ENCODE measurements at places on chromosomes 1 and 21. TPM values are rescaled to one million over a fixed set of nuclear protein-coding genes. Genes with fewer than 3 reads are reported as not detected.

Gene TNFRSF14
- total RNA-seq, result 235 TPM

Gene RNPEP
- 29.8 TPM for total RNA-seq

- no peak for DNase-seq
Measured at GRCh38 chr1:182652933-182653332, 31.5 kb downstream of the RGS8 start.

DNA sequence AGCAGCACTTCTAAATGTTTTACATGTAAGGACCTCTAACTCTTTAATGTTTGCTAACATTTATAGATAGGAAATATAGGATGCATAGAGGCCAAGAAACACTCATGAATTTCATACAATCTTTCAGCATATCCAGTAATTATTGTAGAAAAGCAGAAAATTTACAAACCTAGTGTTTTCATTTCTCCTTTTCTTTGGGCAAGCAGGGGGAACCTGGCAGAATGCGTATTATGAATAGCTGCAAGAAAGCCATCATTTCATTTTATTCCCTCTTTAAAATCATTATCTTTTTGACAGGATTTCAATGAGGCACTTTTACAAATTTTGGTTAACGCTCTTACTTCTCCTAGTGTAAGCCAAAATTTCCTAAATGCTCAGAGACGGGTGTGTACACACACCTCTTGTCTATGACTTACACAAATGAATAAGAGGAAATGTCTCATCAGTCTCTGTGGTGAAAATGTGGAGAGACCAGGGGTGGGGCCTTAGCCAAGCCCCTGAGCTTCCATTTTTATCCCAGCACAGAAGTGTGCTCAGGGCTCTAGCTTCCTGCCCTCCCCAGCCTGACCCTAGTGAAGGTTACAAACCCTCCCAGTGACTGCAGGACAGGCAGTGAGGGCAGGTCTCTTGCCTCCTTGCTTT, 91.6 kb downstream of the LRRC8C start:
- peak; percentile 56 for DNase-seq

DNA sequence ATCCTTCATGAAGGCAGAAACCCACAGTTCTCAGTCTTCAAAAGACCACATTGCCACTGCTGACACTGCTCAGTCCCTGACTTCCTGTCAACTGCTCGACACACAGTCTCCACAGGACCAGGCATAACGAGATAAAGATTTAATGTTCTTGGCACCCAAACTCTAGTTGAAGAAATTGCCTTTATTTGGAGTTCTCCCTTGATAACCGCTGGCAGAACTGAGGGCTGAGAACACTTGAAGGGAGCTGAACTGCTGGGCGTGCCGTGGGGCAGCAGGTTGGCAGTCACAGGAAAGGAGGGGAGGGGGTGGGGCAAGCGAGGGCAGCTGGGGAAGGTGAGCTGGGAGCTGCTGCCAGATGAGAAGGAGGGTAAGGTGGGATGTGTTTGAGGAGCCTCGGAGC, 15.9 kb downstream of the HENMT1 start:
- peak; percentile 15 for DNase-seq

- DNase-seq, result peak; percentile 39
Measured at GRCh38 chr1:161933592-161934588, 89.8 kb downstream of the OLFML2B start.

DNA sequence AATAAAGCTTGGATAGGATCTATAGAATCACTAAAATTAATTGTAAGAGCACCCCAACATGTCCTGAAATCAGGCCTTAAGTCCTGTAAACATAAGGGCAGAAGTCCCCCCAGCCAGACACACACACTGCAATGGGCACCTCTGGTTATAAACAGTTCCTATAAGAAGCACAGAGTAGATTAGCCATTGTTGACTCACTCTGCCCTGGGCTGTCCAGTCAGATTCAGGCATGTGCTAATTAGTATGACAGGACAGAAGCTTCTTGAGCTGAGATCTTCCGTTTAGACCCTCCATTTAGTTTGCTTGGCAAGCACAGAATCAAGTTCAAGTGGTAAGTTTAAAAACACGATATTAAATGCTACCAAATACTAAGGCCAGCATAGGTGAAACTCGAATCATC, 11.8 kb upstream of the DENND1B start:
- DNase-seq, result no peak

GRCh38 chr1:9238550-9238949, 4.0 kb downstream of the H6PD start:
- DNase-seq, result no peak

DNA sequence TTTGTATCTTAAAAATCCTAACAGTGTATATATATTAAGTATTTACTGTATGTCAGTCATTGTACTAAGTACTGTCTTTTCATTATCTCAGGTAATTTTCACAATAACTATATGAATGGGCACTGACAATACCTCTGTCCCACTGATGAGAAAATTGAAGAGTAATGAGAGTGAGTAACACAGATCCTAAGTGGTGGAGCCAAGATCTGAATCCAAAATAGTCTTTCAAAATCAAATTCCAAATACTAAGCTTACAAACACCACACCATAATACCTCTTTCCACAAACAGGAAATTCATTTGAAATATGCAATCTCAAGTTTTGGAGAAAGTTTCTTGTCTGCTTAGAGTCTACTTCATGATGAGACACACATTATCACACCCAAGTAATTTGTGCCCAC, 105.9 kb upstream of the EDEM3 start:
- DNase-seq, result no peak

DNA sequence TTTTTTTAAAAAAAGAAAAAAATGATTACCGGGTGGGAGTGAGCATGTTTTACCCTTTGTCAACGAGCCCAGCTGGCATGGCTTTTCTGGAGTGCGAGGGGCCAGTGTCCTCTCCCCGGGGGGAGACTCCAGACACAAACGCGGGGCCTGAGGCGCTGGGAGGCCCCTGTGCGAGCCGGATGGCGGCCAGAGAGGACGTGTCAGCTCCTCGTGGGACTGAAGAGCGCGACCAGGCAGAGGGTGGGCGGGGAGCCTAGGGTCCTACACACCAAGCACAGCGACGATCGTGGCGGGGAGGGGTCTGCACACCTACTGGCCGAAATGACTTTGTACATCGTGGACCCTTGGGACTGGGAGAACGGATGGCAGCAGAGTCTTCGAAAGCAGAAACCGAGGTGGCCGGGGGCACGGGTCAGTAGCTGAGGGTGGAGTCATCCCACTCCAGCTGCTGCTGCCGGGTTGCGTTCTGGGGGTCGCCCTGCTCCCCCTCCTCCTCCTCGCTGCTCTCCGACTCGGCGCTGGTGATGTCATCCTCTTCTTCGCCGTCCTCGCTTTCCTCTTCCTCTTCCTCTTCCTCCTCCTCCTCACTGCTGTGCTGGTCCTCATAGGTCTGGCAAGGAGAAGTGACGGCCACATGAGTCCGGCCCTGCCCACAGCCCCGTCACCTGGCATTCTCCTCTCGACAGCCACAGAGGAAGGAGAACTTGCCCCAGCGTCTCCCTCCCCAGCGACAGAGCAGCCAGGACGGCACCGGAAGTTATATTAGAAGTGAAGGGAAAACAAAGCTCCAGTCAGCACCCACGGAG, 78.8 kb downstream of the PIK3CD start:
- no peak for DNase-seq

Data from CD4-positive, CD25-positive, alpha-beta regulatory T cell (primary cell).